Aorta (tissue), 5 donors: ENCODE measurements at places on chromosomes 2 and 18. TPM values are rescaled to one million over a fixed set of nuclear protein-coding genes. Genes with fewer than 3 reads are reported as not detected.

DNA sequence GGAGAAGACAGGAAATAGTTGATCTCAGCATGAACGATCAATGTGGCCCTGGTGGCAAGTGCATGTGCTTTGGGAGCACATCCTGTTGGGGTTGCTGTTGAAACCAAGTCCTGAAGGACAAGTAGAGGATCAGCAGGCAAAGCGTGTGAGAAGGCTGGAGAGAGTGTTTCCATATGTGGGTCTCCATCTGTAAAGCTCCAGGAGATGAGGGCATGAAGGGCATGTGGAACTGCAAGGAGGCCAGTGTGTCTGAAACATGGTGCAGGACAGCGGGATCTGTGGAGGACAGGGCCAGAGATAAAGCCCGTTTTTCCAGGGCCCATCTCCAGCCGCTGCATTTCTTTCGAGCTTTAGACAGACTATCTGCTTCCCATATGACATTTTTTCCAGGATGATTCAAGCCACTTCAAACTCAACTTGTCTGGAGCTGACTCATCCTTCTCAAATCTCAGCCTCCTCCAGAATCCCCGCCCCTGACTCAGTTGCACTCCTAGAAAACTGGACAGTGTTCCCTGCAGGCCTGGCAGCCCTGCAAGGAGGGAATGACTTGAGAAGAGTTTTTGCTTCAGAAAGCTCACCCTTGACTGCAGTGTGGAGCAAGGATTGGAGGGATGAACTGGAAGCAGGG, 226.1 kb downstream of the VAPA start:
- DNase-seq: no peak

- no peak for DNase-seq
Measured at GRCh38 chr2:168212866-168213265, 34.5 kb downstream of the STK39 start.

DNA sequence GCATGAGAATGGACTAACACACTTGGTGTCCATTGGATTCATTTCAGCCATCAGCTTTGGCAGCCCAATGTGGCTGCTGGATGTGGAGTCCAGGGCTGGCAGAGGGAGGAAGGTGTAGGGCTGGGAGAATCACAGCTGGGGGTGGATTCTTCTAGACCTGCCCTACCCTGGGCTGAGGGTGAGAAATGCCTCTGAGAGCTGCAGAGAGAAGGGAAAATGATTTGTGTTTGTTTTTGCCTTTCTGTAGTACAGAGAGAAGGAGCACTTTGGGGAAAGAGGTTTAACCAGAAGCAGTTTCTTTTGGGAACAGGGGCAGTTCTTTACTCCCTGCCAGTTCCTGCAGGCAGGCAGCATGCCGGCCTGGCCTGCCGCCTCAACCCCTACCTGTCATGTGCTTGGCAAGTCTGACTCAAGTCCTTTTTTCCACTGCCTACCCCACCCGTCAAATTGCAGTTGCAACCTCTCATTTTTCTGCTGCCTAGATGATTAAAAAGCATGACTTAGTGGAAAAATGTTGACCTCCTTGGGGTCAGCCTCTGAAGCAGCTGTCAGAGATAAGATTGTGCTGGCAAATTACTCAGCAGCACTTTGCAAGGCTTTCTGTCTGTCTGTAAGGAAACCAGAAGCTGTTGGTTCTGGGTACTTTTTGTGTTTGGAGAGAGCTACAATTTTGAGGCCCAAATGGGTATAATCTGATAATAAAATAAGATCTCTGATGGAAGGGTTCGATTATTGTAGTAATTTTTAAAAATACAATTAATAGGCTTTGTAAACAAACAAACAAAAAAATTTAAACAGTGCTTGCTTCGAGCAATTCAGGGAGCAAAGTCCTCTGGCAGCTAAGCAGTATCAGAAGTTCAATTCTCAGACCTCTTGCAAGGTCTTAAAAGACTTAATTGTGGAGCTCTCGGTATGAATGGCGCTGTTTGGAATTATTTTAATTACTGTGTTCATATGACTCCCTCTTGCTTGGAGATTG, 21.7 kb downstream of the LBH start:
- DNase-seq: peak; percentile 86

DNA sequence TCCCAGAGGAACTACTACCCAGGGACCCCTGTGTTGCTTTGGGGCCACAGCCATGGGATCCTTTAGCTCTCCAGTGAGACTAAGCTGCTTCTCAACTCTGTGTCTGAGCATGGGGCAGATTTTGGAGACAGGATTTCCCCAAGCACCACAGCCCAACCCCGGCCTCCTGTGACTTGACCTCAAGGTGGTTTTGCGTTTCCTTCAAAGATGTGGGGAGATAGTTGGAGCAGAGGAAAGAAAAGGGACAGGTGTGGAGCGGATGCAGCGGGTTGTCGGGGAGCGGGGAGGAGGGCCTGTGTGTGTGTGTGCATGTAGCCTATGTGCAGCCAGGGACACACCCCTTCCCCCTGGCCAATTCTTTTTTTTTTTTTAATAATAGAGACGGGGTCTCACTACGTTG, 10.2 kb downstream of the ARID5A start:
- DNase-seq: peak; percentile 60

Gene AQP4
- not detected for total RNA-seq

Gene BOLL
- total RNA-seq: not detected

Gene ICOS
- not detected for total RNA-seq

Gene TRAF3IP1
- total RNA-seq: 21.5 TPM
